ENCODE measurements at places on chromosomes 2 and 18.

DNA sequence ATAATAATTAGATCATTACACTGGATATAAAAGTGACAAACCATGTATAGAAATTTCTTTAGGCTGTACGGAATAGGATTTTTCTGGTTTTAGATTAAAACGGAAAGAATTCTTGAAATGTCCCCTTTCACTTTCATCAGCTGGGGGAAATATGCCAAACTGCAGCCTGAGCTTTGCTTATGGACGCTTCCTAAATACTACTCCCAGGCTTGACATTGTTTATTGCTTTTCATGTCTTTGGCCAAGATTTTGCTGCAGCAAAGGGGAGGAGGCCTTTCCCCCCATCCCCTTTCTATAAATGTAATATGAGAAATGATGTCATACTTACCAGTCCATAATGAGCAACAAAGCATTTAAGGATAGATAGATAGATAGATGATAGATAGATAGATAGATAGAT is 158.4 kb downstream of the MAP2 start:
- no peaks in the 10 kb centered on the region for H3K36me3 ChIP-seq
- peaks cover 18% of the 10 kb centered on the region for H3K4me1 ChIP-seq
- no peaks in the 10 kb centered on the region for H3K27me3 ChIP-seq
- no peak overlapping the region for H3K27ac ChIP-seq
- H3K4me3 ChIP-seq: no peak overlapping the region

GRCh38 chr2:12549641-12550040 is 167.1 kb upstream of the TRIB2 start:
- DNase-seq: no peak
- no peak overlapping the region for H3K4me3 ChIP-seq
- no peak overlapping the region for H3K27ac ChIP-seq
- peaks cover 15% of the 10 kb centered on the region for H3K4me1 ChIP-seq
- H3K27me3 ChIP-seq: no peaks in the 10 kb centered on the region
- H3K36me3 ChIP-seq: no peaks in the 10 kb centered on the region

DNA sequence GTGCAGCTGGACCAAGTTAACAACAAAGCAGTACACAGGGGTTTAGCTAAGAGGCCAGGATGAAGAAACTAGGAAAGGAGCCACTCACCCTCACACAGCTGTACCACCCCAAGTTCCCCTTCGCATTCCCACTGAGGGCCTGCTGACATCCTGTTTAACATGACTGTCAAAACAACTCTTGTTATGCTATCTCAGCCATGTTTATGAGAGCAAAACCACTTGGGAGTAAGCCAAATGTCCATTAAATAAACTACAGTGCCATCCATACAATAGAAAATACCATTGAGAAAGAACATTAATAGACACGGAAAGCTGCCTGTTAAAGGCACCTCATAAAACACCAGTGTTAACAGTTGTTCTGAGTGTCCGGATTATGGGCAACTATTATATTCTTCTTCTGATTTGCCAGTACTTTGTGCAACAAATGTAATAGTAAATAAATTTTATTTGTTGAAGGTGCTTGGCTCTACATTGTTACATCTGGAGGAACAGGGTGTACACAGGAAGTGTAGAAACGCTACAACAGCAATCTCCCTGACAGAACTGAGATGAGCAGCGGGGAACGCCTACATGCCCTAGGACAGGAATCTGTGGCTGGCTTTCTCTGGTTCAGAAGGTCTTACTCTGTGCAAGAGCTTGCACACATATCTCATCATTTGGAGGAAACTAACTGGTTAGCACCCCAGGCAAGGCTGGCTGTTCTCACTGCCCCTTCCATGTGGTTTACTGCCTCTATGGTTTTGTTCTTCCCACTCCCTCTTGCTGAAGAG is 85.6 kb downstream of the EHD3 start:
- no peak overlapping the region for H3K4me3 ChIP-seq
- peaks cover under 1% of the 10 kb centered on the region for H3K4me1 ChIP-seq
- no peak overlapping the region for H3K27ac ChIP-seq

DNA sequence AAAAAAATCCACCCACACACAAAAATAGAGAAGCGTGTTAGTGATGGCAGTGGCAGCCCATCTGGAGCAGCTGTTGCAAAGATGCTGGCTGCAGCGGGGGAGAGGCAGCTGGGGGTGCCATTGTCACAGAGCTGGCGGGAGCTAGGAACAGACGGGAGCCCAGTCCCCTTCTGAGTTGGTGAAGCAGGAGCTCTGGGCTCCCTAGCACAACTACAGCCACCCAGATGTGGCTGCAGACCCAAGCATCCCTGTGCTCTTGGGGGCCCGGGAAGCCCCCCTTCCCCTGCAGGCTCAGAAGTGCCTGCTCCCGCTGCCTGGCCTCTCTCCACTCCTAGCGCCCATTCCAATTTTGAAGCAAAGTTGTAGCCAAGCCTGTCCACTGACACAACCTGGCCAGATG is 366.6 kb upstream of the MC4R start:
- H3K36me3 ChIP-seq: no peaks in the 10 kb centered on the region
- H3K27ac ChIP-seq: no peak overlapping the region
- DNase-seq: no peak
- no peaks in the 10 kb centered on the region for H3K27me3 ChIP-seq
- no peak overlapping the region for H3K4me3 ChIP-seq
- H3K4me1 ChIP-seq: no peaks in the 10 kb centered on the region

DNA sequence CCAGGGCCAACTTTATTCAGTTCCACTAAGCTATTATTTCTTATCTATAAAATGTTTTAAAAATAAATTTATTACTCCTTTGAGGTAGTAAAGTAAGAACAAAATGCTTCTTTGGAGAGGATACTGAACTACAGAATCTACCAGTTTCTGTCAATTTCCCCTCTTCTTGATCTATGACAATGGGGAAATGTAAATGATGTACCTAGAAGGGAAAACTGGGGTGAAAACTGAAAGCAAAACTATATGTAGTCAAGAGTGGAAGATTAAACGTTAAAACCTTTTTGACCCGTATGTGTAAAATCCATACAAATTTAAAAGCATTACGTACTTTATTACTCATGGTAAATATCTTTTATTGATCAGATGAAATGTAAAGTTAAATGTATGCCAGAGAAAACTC is 1287.8 kb upstream of the TMEFF2 start:
- no peaks in the 10 kb centered on the region for H3K4me1 ChIP-seq
- no peak overlapping the region for H3K4me3 ChIP-seq
- no peak for DNase-seq
- no peaks in the 10 kb centered on the region for H3K36me3 ChIP-seq

DNA sequence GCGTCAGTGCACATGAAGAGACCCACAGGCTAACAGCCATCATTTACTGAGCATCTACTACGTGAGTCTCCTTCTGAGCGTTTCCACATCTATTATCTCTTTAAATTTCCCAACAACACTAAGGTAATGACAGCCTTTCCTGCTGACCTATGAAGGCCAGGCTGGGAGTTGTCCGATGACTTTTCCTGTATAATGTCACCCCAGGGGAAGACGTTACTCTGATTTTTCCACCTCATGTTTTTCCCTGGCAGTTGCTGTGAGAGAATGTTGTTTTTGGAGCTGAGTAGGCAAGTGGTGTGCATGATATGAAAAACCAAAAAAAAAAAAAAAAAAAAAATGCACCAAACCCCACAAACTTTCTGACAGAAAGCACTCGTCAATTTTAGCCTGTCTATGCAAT is 207.6 kb downstream of the SLC8A1 start:
- peaks cover 20% of the 10 kb centered on the region for H3K4me1 ChIP-seq
- no peak for DNase-seq
- H3K27me3 ChIP-seq: no peaks in the 10 kb centered on the region
- no peaks in the 10 kb centered on the region for H3K36me3 ChIP-seq
- no peak overlapping the region for H3K27ac ChIP-seq
- no peak overlapping the region for H3K4me3 ChIP-seq
